ENCODE measurements at places on chromosomes 1 and 21.

- no peak for DNase-seq
Observed at GRCh38 chr1:23801338-23801748, 789 bp upstream of the GALE start.

DNA sequence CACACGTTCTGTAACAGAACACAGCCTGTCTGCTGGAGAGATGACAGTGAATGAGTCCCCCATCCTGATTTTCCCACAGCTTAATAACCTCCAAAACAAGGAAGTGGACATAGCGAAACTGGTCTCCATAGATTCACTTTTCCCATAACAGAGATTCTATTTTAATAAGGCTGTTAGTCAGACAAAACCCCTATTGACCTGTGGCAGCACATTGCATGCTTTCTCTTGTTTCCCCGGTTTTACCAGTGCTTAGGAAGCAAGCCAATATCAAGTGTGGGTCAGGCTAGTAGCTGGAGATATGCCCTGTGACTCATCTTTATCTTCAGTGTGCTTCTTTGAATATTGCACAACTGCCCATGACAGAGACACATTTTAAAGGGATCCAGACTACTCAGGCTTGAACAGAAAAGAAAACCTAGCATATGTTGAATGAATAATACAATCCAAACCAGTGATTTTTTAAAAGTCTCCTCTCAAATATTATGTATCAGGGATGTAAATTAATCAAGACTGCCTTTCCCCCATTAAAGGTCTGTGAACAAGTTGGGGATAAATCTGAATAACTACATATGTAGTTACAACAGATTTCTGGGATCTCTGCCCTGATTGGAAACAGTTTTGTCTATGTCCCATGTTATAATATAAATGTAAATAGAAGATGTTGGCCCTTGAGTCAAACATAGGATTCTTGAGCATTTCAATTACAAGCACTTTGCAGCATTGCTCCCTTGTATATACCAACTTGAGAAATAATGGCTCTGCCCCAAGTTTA is 11.9 kb upstream of the CLDN8 start:
- DNase-seq, result no peak

DNA sequence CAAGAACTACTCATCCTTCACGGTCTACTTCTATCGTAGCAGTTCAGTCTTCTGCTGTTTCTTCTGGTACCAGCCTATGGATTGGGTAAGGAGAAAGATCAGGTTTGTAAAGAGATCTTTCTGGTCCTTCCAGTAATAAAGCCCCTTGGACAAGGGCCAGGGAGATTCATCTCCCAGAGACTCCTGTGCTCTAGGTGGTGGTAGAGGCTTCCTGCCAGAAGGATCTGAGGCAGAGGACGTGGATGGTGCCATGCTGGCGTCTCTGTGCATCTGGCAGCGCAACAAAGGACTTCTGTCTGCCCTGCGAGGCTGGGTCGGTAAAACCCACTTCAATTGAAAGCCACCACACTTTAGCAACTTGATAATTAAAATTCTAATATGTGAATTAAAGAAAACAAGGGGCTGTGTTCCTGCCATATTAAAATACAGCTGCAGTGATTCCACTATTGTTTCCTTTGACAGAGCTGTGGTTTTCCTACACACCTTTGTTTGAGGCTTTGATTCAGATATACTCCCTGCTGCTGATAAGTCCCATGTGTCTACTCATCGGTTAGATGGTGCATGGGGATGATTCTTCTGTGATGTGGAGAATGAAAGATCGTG is 73.6 kb downstream of the ROR1 start:
- DNase-seq, result no peak

- DNase-seq, result no peak
Observed at GRCh38 chr1:243287652-243288051, 31.8 kb downstream of the SDCCAG8 start.

- DNase-seq, result peak; percentile 14
Observed at GRCh38 chr1:3312898-3313575, 141.4 kb upstream of the ARHGEF16 start.

Data from T-helper 2 cell (primary cell).